ENCODE measurements at places on chromosomes 11 and 22. TPM values are rescaled to one million over a fixed set of nuclear protein-coding genes. Genes with fewer than 3 reads are reported as not detected.

- DNase-seq: no peak
These were observed 98.2 kb upstream of the MTMR2 start for GRCh38 chr11:96021901-96022650.

Gene NAV2
- polyA plus RNA-seq: 1.6 TPM

Gene TALDO1
- 184 TPM for polyA plus RNA-seq

DNA sequence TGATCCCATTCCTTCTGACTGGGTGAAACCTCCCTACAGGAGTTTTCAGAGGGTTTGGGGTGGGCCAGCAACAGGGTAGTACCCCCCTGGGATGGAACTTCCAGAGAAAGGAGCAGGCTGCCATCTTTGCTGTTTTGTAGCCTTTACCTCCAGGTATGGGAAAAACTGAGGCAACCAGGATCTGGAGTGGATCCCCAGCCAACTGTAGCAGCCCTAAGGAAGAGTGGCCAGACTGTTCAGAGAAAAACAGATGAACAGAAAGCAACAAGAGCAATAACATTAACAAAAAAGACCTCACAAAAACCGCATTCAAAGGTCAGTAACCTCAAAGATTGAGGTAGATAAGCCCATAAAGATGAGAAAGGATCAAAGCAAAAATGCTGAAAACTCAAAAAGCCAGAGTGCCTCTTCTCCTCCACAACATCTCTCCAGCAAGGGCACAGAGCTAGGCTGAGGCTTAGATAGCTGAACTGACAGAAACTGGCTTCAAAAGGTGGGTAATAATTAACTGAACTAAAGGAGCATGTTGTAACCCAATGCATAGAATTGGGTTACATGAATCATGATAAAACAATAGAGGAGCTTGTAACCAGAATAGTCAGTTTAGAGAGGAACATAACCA is 1288.6 kb upstream of the CNTN5 start:
- DNase-seq: no peak

DNA sequence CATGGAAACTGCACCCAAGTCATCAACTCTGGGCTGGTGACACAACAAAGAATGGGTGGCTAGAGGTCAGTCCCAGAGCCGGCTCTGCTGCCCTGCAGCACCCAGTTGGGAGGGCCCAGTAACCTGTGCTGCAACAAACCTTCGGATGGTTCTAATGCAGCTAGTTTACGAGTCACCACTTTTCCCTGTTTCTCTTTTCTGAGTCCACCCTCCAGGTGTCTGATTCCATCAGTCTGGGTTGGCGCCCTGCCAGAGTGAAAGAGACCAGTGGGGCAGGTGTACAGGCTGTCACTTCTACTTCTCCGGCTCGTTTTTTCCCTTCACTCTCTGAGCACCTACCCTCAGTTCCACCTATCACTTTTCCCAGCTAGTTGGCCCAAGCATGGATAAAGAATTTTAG is 572.9 kb downstream of the NTM start:
- no peak for DNase-seq

GRCh38 chr22:21919526-21920307 is 32.9 kb downstream of the PPM1F start:
- no peak for DNase-seq

- DNase-seq: no peak
These were observed 38.1 kb upstream of the ARL14EP start for GRCh38 chr11:30284836-30285235.

Gene PGR
- not detected for polyA plus RNA-seq

- DNase-seq: no peak
These were observed 5.2 kb upstream of the ZC3H12C start for GRCh38 chr11:110087812-110088534.

DNA sequence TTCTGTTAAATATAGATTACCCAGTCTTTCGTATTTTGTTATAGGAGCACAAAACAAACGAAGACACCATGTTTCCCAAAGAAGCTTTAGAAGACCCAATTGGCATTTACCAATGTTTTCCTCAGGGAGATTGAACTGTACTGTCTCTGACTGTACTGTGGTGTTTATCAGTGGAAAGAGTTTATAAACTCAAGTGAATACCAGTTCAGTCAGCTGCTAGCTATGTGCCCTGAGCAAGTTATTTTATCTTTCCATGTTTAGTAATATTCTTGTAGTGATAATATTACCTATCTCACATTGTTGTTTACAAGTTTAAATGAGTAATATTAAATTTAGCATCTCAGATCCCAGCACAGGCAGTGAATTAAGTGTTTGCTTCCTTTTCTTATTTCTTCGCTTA is 773.2 kb downstream of the KCNA4 start:
- no peak for DNase-seq

Gene SLCO2B1
- 14.5 TPM for polyA plus RNA-seq

- peak; percentile 87 for DNase-seq
These were observed 711 bp downstream of the FDX1 start for GRCh38 chr11:110430267-110431050.

DNA sequence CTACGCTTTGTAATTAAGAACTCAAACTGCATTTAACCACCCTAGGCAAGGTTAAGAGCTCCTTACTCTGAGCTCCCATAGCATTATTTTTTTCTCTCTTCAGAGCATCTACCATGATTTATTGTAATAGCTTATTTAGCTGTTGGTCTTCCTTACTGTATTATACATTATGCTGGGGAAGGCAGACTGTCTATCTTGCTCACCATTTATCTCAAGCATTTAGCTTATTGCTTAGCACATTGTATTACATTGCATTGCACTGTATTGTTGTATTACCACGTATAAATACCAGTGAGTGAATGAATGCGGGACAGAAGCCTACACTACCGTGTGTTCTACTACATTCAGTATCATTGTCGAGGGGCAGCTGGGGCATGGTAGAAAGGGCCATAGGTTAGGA is 324.3 kb downstream of the OPCML start:
- DNase-seq: no peak

GRCh38 chr22:48736593-48737460 is 1090.8 kb downstream of the BRD1 start:
- DNase-seq: no peak

DNA sequence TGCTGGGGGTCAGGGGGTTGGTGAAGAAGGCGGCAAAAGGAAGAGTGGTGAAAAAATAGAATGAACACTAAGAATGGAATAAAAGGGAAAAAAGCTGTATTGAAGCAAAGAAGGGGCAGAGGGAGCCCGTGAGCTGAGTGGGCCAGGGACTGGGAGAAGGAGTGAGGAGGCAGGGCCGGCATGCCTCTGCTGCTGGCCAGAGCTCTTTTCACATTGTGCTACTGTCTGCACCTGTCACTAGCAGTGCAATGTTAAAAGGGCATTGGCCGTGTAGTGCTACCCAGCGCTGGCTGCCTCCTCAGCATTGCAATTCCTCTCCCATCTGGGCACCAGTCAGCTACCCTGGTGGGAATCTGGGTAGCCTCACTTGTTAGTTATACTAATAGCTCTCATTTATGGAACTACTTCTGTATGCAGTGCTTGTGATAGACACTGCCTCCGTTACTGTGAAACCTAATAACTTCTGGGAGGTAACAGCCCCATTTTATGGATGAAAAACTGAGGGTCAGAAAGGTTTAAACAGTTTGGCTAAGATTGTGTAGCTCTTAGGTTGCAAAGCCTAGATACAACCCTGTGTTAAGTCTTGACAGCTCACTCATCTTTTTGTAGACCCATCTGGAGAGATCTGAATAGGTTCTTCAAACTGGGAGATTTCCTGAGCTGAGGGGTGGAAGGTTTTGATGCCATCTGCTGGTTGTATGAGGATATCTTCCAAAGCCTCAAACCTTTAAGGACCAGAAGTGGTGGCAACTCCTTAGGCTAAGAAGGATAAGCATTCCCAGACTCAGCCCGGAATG is 8.5 kb downstream of the YPEL4 start:
- peak; percentile 58 for DNase-seq

Gene SHISAL1
- 0.56 TPM for polyA plus RNA-seq

DNA sequence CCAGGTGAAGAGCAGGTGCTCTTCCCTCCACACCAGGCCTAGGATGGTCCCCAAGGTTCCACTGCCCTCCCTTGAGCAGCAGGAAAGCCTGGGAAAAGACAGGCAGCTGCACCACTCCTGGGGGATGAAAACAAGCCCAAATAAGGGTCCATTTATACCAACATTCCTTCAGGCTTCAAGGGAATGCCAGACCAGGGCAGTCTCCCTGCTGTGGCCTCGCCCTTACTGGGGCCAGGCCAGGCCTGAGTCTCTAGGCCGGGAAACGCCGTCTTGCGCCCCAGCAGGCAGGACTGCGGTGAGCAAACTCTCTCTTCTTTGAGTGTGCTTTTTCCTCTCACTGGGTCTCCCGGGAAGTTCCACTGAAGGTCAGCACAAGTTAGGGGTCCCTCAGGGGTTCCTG is 443.5 kb downstream of the SOX6 start:
- DNase-seq: no peak

DNA sequence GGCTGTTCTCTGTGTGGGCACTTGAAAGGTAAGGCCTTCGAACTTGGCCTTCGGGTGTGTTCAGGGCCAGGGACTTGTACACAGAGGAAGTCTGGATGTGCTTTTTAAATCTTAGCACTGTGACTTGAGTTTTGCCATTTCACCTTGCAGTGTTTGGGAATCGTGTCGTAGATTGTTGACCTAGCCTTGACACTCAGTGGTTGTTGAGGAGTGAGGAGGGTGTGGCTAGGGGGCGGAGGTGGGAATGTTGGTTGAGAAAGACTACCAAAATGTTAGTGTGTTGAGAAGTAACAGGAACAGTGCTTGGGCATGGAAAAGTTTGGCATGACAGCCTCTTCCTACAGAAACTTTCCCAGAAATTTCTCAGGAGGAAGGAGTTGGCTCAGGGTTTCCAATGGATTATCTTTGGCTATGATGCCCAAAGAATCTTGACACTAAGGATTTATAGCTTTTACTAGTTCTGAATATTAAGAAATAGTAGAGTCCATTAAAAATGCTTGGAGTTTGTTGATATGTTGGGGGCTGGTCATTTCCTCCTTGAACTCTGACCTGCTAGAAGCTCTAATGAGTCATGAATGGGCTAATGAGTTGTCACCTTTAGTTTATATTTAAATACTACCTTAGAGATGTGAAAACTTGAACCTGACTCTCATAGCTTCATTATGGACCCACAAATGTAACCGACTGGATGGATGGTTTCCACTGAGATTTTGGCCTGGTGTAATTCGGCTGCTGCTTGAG is 40.6 kb downstream of the BARX2 start:
- peak; percentile 68 for DNase-seq

Gene MPEG1
- 40.1 TPM for polyA plus RNA-seq

Gene GPR83
- 0.13 TPM for polyA plus RNA-seq

- DNase-seq: no peak
These were observed 98.3 kb downstream of the CELSR1 start for GRCh38 chr22:46439111-46439510.

Gene FGF3
- polyA plus RNA-seq: not detected

- DNase-seq: no peak
These were observed 60.1 kb downstream of the PARVB start for GRCh38 chr22:44084044-44084772.

Gene YPEL1
- polyA plus RNA-seq: 0.22 TPM

Gene ZNF280B
- not detected for polyA plus RNA-seq

GRCh38 chr11:62153087-62153395 is 29.2 kb downstream of the INCENP start:
- DNase-seq: no peak

Gene THRSP
- polyA plus RNA-seq: 0.54 TPM

Gene RFPL3
- 0.04 TPM for polyA plus RNA-seq

Data from small intestine (tissue), 16 donors.